D721Med (cell line): ENCODE measurements at places on chromosomes 13 and 19.

DNA sequence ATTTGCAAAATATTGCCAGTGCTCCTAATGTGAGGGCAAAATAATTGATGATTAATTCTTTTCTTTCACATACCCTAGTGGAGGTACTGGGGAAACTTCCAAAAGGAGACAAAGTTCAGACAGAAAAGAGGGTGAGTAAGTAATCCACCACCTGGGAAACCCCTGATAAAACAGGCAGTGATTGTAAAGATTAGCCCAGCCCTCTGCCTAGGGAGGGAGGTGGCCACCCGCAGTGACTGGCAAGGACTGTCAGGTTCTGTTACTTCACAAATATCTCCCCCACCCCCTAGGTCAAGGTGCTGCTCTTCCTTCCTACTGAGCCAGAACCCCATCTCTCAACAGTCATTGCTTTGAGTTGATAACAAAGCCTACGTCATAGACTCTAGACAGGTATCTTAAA is 239.7 kb downstream of the DNAJC15 start:
- no peak for DNase-seq

- no peak for DNase-seq
These were observed 51.1 kb downstream of the FNDC3A start for GRCh38 chr13:49026851-49027250.

- no peak for DNase-seq
These were observed 350.1 kb upstream of the DACH1 start for GRCh38 chr13:72217142-72217541.

DNA sequence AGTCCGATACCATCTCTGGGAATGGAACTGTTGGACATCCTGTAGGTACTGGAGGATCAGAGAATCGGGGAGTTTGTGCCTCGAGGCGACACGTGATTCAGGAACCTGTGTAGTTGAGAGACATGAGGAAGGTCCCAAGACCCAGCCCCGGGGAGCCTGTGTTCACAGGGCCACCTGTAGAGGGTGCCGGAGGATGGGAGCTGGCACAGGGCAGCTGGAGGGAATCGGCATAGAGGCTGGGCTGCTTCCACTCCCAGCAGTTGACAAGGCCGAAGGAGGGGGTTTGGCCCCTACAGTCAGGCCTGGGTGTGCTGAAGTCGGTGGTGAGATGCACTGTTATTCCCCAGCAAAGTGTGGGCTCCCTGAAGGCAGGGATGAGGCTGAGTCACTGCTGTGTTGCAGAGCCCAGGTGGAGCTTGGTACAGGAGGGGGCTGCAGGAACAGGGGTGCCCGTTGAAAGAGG is 2.5 kb upstream of the ISYNA1 start:
- DNase-seq = peak; percentile 60

- DNase-seq = no peak
These were observed 43.6 kb downstream of the RUBCNL start for GRCh38 chr13:46343279-46343994.

- DNase-seq = peak; percentile 42
These were observed 68.7 kb downstream of the RASL11A start for GRCh38 chr13:27339299-27339698.

DNA sequence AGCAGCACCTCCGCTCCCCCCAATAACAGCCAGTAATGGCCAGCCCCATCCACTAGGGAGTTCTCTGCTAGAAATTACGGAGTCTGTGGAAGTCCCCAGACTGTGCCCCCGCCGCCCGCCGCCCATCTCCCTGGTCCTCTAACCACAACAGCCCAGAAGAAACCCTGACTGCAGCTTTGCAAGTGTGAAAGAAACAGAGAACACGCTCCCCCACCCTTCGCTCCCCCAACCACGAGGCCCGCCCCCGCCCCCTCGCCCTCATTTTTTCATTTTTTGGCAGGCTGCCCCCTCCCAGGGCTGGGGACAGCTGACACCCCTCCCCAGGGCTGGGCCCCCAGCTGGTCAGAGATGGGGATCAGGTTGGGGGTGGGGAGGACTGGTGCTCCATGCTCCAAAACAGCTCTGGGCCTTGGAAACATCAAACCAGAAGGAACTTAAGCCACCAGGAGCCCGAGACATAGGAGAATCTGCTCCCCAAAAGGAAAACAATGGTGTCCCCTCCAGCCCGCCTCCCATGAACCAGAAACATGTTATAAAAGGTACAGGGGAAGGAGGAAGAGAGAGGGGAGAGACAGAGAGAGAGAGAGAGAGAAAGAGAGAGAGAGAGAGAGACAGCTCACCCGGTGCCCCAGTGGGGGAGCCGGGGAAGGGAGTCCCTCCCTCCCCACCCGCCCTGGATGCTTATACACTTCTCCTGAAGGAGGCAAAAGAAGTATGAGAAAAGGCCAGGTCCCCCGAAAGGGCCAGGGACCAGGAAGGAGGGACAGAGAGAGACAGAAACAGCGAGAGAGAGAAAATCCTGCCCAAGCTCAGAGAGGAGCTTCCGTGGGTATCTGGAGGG is 29.8 kb upstream of the ASF1B start:
- DNase-seq = no peak

GRCh38 chr13:24671386-24672113 is 8.7 kb upstream of the ATP12A start:
- no peak for DNase-seq

DNA sequence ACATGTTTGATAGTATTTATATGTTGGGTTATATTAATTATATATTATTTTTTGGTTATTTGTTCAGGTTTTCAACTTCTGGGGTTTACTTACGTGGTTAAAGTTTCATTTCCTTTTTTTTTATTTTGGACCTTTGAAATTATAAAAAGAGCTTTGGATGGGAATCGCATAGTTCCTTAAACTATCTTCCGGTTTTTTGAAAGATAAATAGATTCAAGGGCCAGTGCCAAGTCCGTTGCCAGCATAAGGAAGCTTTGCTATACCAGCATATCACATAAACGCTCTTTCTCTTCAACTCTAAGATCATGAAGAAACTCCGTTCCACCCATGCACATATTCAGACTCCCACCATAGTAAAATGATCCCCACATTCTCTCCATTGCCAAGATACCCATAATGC is 7.4 kb upstream of the OXGR1 start:
- no peak for DNase-seq

DNA sequence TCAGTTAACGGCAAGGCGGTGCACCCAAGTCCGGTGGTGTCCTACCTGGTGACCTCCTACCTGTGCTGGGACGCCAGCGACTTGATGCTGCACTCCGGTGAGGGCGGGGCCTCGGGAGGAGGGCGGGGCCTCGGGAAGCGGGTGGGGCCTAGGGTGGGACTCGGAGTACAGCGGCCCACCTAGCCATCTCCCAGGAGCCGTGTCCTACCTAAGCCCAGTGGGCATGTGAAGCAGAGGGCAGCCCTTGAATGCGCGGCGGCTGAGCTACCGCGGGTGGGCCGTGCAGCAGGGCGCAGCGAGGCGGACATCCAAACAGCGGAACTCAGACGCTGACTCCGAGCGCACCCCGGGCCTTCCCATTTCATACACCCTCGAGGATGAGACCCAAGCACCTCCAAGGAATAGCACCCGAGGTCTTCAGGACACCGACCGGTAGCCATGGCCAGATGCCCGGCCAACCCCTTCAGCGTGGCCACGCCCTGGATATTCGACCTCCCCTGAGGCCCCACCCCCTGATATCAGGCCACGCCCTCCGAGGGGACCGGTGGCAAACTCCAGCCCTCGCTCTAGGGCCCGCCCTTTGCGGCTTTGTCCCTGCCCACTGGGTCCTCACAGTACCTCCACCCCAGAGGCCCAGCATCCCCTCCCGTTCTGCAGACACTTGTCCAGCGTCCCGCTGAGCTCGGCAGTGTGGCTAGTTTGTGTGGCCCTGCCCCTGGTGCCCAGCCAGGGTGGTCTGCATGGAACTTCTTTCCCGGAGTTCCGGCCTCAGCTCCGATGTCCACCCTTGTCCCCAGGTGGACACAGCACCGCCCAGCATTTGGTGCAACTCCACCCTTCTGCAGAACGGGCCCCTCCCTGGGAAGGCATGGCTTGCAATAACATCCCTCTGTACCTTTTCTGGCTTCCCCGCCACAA is 5.4 kb downstream of the KLK1 start:
- no peak for DNase-seq

- DNase-seq = no peak
These were observed 9.7 kb downstream of the EFNA2 start for GRCh38 chr19:1295169-1296012.
